ENCODE measurements at places on chromosomes 5 and 9.
A peak's percentile ranks its signal among the peaks of the same experiment; 100 is the strongest.

GRCh38 chr9:4507306-4508130, 17.2 kb downstream of the SLC1A1 start:
- DNase-seq, result no peak

- DNase-seq, result no peak
Measured at GRCh38 chr5:109570362-109570874, 119.3 kb upstream of the MAN2A1 start.

GRCh38 chr5:167864801-167865200, 426.6 kb upstream of the WWC1 start:
- DNase-seq, result no peak

- DNase-seq, result no peak
Measured at GRCh38 chr9:21904371-21904770, 89.8 kb downstream of the CDKN2A start.

DNA sequence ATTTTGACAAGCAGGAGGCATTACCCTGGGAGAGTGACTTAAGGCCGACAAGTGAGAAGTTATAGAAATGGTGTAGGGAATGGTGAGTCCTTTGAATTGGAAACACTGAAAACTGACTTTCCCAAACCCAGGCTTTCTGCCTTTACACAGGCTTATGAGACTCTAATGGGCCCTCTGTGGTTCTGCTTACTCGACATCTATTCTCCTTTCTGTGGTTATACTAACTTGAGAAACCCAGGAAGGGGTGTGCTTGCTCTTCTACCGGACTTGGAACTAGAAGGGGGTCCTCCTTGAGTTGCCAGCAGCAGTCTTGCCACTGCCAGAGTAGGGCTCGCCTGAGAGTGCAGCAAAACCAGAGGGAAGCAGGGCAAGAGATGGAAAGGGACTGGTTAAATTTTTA, 63.3 kb downstream of the FYB1 start:
- DNase-seq, result no peak

DNA sequence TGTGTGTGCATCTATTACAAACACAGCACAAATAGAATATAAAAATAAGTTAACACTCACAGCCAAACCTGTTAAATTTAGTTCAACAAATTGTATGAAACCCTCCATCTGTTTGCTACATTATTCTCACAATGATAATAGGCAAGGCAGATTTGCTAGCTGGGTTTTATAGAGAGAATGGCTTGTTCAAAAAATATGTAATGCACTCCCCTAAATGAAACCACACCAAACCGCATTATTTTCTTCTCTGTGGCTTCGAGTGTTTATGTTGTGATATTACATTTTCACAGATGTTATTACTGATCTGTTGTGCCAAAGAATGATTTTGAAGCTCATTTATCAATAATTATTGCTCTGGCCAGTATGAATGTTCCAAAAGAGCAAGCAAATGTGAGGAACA, 92.9 kb downstream of the SPATA31D1 start:
- DNase-seq, result no peak

GRCh38 chr5:107149243-107150005, 521.3 kb downstream of the EFNA5 start:
- no peak for DNase-seq

- no peak for DNase-seq
Measured at GRCh38 chr9:24398466-24398865, 147.2 kb downstream of the IZUMO3 start.

DNA sequence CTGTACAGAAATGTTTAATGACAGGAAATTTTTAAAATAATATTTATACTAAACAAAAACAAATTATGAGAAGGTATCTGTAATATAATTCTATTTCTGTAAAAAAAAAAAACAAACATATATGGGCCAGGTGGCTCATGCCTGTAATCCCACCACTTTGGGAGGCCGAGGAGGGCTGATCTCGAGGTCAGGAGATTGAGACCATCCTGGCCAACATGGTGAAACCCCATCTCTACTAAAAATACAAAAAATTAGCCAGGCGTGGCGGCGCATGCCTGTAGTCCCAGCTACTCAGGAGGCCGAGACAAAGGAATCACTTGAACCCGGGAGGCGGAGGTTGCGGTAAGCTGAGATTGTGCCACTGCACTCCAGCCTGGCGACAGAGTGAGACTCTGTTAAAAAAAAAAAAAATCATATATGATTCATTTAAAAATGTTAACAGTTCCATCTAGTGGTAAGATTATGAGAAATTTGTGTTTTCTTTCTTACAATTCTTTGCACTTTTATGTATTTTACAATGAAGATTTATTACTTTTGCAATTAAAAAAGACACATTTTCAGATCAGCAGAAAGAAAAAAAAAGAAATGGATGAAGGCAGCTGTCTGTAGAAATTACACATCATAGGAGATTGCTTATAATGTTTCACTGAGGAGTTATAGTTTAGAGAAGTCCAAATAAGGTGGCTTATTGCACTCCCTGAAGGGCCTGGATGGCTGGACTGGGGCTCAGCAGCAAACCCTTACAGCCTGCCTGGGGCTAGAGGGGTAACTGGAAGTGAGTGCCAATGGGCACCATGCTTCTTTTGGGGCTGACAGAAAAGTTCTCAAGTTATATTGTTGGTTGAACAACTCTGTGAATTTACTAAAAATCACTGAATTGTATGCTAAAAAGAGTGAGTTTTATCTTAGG, 20.3 kb downstream of the C9orf153 start:
- no peak for DNase-seq

DNA sequence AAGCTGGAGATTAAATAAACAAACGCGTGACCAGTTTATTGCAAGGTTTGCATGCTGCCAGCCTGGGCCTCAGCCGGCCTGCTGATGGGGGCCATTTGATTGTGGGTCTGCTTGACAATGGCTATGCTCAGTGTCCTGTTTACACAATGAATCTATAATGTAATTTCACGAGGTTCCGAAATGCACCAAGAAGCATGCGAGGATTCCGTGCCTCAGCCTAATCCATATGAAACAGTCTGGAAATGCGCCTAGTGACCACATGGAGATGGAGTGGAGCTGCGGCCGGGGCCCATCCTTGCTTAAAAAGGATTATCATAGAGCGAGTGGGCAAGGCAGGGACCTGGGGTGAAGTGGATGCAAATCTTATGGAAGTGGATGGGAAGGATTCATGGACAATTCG, 382.4 kb downstream of the CDK5RAP2 start:
- no peak for DNase-seq

DNA sequence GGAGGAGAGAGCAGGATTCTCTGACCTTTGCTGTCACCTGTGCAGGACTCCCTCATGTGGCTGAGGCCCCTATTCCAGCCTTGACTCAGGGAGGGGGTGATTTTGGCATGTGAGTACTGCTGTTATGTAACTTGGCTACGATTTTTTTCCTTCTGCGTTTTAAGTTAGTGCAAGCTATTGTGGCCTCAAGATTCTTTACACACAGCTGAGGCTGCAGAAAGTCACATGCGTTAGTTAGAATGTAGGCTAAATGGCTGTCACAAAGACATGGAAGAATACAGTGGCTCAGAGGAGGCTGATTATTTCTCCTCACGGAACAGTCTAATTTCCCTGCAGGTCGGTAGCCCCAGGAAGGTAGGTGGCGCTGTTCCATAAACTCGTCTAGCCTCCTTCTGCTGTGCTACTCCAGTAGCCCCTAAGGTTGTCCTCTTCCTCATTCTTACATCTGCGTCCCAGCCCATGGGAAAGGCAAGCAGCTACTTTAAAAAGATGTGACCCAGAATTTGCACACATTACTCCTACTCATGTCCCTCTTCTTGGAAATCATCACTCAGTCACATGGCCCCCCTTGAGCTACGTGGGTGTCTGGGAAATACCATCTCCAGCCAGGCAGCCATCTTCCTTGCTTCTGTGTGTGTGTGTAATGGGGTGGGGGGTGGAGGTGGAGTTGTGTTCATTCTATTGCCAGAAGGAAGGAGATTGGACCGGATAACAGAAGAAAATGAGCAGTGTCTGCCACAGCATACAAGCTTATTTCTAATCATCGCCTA, 486.6 kb downstream of the CCDC171 start:
- peak; percentile 51 for DNase-seq

- no peak for DNase-seq
Measured at GRCh38 chr5:173664154-173664526, 47.7 kb upstream of the BOD1 start.

- no peak for DNase-seq
Measured at GRCh38 chr9:109033941-109034700, 20.8 kb upstream of the CTNNAL1 start.

DNA sequence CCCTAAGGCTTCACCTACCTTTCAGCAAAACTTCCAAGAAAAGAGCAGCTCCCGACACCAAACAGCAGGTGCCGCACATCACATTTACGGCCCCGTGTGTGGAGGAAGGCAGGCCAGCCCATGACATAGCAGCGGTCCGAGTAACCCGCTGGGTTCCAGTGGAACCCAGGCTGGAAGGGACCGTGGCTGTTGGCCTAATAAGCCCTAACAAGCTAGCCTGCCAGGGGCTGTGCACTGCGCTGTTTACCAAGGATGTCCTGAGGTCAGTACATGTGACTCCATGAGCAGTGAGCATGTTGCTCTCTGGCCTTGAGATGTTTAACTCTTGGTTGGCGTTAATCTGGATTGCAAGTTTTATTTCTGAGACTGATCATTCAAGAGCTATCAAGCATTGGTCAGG, 131.5 kb downstream of the FSTL4 start:
- DNase-seq, result no peak

DNA sequence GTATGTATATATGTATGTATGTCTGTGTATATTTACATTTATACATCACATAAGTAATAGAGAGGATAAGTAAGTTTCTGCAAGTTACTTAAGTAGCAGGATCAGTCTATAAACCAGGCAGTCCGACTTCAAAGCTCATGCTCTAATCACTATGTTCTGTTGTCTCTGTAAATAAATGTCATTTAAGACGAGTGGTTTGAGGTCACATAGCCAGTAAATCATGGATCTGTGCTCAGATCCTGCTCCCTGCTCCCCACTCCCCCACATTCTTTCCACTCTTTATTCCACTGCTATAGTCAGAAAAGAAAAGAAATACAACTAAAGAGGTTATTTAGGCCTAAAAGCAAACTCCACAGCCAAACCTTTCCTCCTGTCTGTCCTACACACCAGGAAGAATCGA, 90.4 kb downstream of the SERINC5 start:
- DNase-seq, result no peak

GRCh38 chr5:122120957-122121356, 8.4 kb upstream of the ZNF474 start:
- no peak for DNase-seq

DNA sequence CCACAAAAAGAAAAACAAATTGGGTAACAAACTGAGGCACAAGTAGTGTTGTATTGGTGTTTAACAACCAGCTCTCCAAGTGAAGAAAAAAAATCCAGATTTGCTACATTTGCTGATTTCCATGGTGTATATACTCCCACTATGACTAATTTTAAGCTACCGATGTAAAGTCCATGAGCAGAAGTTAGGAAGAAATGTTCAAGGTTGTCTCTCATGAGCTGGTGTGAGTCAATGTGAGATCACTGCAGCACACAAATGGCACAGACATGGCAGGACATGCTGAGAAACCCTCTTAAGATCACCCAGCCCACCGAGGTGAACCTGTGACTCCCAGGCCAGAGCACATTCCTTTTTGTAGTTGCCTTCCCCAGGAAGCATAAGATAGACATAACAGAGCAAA, 36.2 kb downstream of the SLC44A1 start:
- no peak for DNase-seq

DNA sequence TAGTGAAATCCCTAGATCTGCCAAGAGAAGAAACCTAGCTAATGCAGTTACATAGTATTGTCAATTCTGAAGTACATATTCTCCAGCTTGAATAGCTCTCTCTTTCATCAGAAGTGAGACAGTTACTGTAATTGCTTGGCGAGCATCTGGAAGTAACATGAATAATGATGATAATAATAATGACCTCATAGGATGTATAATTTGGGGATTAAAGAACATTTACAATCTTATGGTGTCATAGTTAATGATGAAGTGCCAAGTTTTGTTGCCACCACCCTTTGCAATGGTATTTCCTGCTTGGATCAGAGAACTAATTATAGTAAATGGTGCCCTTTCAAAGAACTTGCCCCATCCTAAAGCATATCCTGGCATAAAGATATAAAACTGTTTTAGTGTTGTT, 201.4 kb downstream of the ADAMTSL1 start:
- no peak for DNase-seq

GRCh38 chr5:64269164-64269563, 103.5 kb downstream of the RNF180 start:
- no peak for DNase-seq

GRCh38 chr5:123036391-123037103, at the start of gene PPIC:
Gene PPIC (minus strand): TSS chr5:123036725. CDS start chr5:123036625, 100 bp downstream.
- peak; percentile 36 for DNase-seq

DNA sequence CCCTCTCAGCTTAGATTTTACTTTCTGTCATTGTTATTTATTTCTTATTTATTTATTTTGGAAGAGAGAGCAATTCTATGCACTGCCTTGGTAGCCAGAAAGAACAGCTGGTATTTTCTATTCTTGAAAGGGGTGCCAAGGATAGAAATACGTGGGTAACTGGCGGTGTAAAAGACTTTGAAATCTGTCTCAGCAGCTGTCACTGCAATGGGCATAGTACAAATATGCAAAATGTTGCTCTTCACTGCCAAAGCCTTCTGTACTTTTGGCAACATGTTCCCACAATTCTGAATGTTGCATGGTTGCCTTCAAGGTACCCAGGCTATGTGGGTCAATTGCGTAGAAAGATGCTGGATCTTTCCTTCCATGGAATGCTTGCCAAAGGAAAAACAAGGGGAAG, 230.2 kb upstream of the EDIL3 start:
- DNase-seq, result no peak

DNA sequence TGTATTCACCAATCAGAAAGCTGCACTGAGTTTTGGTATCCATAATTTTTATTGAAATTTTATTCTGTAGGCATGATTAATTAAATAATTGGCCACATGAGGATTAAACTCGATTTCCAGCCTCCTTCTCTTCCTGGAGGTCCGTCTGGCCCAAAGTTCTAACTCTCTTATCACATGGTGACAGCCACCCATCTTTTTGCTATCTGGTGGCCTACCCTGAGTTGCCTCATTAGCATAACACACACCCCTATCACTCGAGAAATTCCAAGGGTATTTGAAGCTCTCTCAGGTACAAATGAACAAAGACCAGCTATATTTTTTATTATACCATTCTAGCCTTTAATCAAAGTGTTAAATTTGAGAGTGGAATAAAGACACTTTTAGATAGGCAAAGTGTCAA, 57.7 kb downstream of the APC start:
- DNase-seq, result no peak

GRCh38 chr9:8095672-8096086, 296.1 kb upstream of the DMAC1 start:
- no peak for DNase-seq

- peak; percentile 62 for DNase-seq
Measured at GRCh38 chr5:8908055-8908683, 637.7 kb downstream of the SEMA5A start.
